ENCODE measurements at places on chromosomes 6 and 20.

DNA sequence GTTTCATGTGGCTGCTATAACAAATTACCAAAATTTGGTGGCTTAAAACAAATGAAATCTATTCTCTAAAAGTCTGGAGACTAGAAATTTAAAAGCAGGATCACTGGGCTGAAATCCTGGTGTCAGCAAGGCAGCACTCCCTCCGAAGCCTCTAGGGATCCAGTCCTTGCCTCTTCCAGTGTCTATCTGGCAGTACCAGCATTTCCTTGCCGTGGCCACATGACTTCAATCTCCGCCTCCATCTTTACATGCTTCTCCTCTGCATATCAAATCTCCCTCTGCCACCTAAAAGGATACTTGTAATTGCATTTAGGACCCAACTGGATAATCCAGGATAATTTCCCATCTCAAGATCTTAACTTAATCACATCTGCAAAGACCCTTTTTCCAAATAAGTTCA, 30.2 kb downstream of the ARHGAP18 start:
- peaks cover 48% of the 10 kb centered on the region for H3K4me1 ChIP-seq
- no peak overlapping the region for H3K4me3 ChIP-seq
- no peak overlapping the region for H3K27ac ChIP-seq
- H3K36me3 ChIP-seq: peaks cover 26% of the 10 kb centered on the region
- DNase-seq: no peak

DNA sequence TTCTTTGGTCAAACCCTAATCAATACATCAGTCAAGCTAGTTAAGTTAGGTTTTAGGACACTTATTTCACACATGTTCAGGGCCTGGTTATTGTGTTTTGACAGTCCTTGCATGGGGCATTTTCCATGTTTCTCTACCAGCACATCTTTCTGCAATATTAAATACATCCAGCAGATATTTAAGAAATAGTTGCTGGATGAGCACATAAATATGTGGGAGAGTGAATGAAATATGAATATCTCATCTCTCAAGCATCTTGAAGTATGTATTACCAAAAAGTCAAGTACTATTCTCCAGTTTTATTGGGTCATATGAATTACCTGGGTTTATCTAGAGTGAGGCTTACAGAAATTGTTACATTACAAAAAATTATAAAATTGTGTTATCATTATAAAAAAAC, 621.9 kb upstream of the GJE1 start:
- H3K4me1 ChIP-seq: peaks cover 8% of the 10 kb centered on the region
- peaks cover 8% of the 10 kb centered on the region for H3K36me3 ChIP-seq
- no peak overlapping the region for H3K27ac ChIP-seq
- no peak for DNase-seq

GRCh38 chr6:87346700-87347099, 2.1 kb downstream of the C6orf163 start:
- H3K27ac ChIP-seq: no peak overlapping the region
- DNase-seq: no peak
- H3K4me3 ChIP-seq: no peak overlapping the region
- no peaks in the 10 kb centered on the region for H3K27me3 ChIP-seq

DNA sequence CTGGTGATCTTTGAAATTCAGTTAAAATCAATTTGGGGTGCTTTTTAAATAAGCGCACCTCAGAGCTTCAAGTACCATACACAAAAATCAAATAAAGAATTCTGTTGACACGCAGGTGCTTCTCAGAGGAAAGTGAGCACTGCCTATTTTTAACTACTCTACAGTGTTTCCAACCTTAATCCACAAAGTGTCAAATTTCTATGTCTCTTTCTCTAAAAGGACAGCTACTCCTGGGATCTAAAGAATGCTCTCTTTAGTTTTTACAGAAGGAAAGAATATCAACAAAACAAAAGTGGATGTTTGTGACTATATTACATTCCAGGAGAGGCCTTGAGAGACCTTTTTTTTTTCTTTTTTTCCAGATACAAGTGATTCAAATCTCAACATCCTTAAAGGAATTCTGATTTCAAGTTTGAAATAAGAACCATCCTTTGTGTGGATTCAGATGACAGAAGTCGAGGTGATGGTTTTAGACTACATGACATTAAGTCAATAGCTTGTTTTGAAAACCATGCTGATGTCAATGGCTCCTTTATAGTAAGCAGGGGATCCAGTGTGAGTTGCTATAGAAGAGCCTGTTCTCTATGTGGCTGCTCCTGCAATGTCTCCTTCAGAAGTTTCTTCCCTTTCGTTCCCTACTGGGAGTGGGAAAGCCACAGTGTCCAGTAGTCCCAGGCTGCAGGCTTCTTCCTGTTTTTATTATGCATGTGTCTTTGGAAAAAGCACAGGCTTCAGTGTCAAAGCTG, 67.2 kb upstream of the DEFB112 start:
- H3K36me3 ChIP-seq: no peaks in the 10 kb centered on the region
- H3K27ac ChIP-seq: no peak overlapping the region
- no peak overlapping the region for H3K4me3 ChIP-seq
- no peaks in the 10 kb centered on the region for H3K4me1 ChIP-seq

GRCh38 chr6:125325586-125325985, 23.8 kb upstream of the HDDC2 start:
- no peaks in the 10 kb centered on the region for H3K4me1 ChIP-seq
- no peaks in the 10 kb centered on the region for H3K36me3 ChIP-seq
- peaks cover 35% of the 10 kb centered on the region for H3K27me3 ChIP-seq
- no peak overlapping the region for H3K4me3 ChIP-seq
- DNase-seq: no peak

- no peak overlapping the region for H3K4me3 ChIP-seq
- no peak for DNase-seq
- no peaks in the 10 kb centered on the region for H3K36me3 ChIP-seq
- no peaks in the 10 kb centered on the region for H3K27me3 ChIP-seq
Observed at GRCh38 chr20:14012671-14013070, 17.4 kb downstream of the MACROD2 start.

DNA sequence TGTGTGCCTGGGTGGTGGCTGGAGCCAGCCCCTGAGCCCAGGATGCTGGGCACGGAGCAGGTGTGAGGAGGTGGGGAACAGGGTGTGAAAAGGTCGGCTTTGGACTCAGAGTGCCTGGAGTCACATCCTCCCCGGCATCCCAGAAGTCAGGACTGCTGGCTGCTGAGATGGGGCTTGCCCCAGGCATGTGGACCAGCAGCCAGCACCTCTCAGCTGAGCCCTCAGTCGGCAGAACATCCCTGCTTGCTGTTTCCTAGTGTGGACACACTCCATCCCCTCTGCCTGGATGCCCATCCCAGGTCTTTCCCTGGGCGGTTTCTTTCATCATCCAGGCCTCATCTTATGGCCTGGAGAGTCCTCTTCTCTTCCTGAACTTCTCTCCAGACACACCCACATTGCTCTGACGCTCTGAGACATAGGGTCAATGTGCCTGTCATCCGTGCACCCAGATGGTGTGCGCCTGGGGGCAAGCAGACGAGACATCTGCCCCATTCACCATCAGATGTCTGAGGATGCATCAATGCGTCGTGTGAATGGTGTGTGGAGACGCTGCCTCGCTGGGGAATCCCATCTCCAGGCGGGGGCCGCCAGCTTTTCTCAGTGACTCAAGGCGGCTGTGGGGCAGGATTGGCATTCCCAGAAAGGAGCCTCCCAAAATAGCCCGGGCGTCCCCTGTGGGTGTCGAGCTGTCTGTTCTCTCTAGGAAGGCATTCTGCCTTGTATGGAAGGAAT, 104.2 kb downstream of the SYCP2 start:
- H3K27me3 ChIP-seq: peaks cover 3% of the 10 kb centered on the region
- DNase-seq: no peak
- no peak overlapping the region for H3K4me3 ChIP-seq
- H3K36me3 ChIP-seq: no peaks in the 10 kb centered on the region
- H3K4me1 ChIP-seq: no peaks in the 10 kb centered on the region

DNA sequence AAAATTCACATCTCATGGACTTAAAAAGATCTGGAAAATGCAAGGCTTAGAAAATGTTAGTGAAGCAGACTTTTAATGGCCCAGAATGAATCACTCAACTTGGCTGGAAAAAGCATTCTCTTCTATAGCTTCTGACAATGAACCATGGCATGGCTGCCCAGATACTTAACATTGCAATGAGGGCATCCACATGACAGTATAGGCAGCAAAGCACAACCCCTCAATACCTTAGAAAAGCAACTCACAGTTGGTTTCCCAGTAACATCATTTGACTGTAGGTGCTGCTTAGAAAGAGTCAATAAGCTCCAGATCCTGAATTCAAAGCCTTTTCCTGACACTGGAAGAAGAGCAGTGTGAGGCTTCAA, 155.8 kb downstream of the EYA4 start:
- no peak overlapping the region for H3K27ac ChIP-seq
- no peaks in the 10 kb centered on the region for H3K36me3 ChIP-seq
- DNase-seq: no peak
- no peaks in the 10 kb centered on the region for H3K27me3 ChIP-seq

- peak; percentile 58 for DNase-seq
- H3K36me3 ChIP-seq: peaks cover under 1% of the 10 kb centered on the region
- H3K4me3 ChIP-seq: peak overlapping the region; percentile 9
- H3K27ac ChIP-seq: peak overlapping the region; percentile 72
- peaks cover 65% of the 10 kb centered on the region for H3K4me1 ChIP-seq
- no peaks in the 10 kb centered on the region for H3K27me3 ChIP-seq
Observed at GRCh38 chr6:107670792-107671199, 153.3 kb downstream of the SCML4 start.
